Aorta (tissue), 5 donors: ENCODE measurements at places on chromosomes 12 and 14. TPM values are rescaled to one million over a fixed set of nuclear protein-coding genes. Genes with fewer than 3 reads are reported as not detected.

DNA sequence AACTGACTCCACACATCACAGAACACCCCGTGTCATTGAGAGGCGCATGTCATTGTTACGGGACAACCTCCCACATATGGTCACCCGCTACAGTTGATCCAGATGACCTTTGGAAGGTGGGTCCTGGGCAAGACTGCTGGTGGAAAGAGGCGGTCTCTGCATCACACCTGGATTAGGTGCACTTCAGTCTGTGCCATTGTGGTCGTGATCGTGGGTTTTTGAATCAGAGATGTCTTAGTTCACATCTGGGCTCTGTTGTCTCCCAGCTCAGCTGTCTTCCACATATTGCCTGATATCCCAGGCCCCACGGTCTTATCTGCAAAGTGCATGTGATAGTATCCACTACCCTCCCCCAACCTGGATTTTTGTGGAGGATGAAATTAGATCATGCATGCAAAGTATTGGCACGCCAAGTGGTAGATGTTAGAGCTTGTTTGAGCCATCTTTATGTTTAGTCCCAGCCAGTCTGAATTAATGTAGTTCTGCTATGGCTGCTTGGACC is 208.7 kb upstream of the FOXN3 start:
- DNase-seq = no peak

SLC25A21 gene
- total RNA-seq = 0.65 TPM

PZP gene
- 0.29 TPM for total RNA-seq

FSCB gene
- total RNA-seq = not detected

DNA sequence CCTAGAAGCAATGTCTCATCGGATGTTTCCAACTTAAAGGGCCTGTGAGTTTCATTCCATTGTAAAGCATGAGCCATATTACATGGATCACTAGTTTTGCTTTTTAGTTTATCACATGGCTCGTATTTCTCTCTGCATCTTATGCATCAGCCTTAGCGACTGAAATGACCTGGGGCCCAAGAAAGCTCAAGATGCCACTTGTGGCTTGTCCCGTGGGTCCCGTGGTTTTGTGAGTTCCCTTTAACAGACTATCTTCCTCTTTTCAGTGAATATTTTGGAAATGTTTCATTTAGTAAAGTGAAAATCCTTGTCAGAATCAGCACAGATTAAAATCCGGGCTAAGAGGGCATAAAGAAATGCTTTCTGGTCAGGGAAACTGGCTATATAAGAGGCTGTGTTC is 86.2 kb upstream of the PPM1H start:
- DNase-seq = no peak

DNA sequence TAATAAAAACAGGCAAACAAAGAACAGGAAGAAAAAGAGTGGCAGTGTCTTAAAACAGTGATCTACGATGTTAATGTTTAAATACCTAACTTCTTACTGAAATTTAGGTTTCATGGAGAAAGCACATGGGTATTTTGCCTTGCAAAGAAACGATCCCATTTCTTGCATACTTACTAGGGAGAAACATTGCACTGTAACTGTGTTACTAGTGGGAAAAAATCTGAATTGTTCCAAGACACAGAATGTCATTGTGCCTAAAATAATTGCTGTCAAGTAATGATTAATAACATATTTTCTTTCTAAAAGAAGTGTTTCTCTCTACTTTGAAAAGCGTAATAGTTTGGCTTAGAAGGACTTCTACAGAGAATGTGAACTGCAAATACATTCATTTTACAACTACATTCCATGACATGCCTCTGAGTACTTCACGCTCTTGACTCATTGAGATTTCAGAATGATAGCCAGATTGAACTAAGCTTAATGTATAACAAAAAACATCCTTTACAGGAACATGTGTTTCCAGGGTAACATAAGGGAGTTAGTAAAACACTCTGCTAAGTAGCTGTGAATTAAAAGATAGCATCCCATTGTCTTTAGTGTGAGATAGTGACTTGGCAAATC is 256.2 kb upstream of the CPNE8 start:
- no peak for DNase-seq

SIX4 gene
- 6.0 TPM for total RNA-seq

LALBA gene
- not detected for total RNA-seq

GALNT8 gene
- total RNA-seq = 4.7 TPM

- peak; percentile 86 for DNase-seq
These were observed 721 bp downstream of the CABP1 start for GRCh38 chr12:120640861-120641833.

- DNase-seq = peak; percentile 81
These were observed 1.8 kb downstream of the MARCHF9 start for GRCh38 chr12:57756406-57757341.

DNA sequence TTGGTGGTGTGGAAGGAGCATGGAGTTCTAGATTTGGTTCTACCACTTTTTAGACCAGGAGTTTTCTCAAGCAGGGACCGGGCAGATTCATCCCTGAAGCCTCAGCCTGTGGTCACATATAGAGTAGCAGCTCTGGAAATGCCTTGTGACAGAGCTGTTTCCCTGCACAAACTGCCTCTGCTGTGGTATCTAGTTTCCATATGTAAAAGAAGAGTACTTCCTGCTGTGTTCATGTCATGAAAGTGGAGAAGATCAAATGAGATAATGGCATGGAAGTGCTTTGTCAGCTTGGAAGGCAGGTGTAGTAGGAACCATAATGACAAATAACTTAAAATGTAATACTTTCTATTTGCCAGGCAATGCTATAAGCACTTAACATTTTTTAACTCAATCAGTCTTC is 26.1 kb downstream of the OTUB2 start:
- no peak for DNase-seq

LAG3 gene
- total RNA-seq = 1.2 TPM

KLRF1 gene
- total RNA-seq = 0.36 TPM

- peak; percentile 77 for DNase-seq
These were observed 520 bp downstream of the CSRP2 start for GRCh38 chr12:76878099-76878898.

- no peak for DNase-seq
These were observed 129.9 kb downstream of the NTF3 start for GRCh38 chr12:5561846-5562245.

CDCA3 gene
- 2.1 TPM for total RNA-seq

EIF2B1 gene
- total RNA-seq = 34.9 TPM

GRCh38 chr12:112149596-112149995 is 24.2 kb downstream of the TRAFD1 start:
- DNase-seq = peak; percentile 22

- no peak for DNase-seq
These were observed 102.4 kb downstream of the VCPKMT start for GRCh38 chr14:50013934-50014333.

- no peak for DNase-seq
These were observed 6.4 kb upstream of the DTX1 start for GRCh38 chr12:113049976-113050742.

DNA sequence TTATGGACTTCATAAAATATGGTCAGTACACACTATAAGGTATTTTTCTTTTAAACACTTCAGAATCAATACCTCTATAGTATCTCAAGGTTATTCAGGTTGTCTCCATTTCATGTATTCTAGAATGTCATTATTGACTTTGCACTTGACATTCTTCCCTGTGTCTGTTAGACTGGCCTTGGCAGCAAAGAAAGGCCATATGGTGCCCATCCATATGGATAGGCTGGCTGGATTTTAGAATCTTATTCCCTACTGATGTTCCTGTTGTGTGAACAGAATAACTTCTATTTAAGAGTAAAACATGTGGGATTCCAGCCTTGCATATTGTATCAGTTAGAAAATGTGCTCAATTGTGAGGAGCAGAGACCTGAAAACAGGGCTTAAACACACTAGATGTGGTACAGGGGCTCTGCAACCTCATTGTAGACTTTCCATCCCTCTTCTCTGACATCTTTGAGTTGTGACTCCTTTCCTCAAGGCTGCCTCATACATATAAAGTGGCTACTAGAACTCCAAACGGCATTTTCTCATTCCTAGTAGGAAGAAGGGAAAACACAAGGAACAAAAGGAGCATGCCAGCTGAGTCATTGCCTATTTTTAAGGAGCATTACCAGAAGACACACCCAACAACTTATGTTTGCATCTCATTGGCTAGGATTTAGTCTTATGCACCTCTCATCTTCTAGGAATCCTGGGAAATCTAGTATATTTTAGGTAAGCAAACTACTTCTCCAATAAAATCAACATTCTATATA is 221.2 kb upstream of the TMPO start:
- no peak for DNase-seq

GRCh38 chr12:69515394-69515930 is 45.3 kb downstream of the FRS2 start:
- no peak for DNase-seq

GUCY2C gene
- total RNA-seq = not detected

POC1B gene
- total RNA-seq = 21.2 TPM

TTC8 gene
- 14.1 TPM for total RNA-seq

GRCh38 chr14:95577067-95577800 is 42.4 kb downstream of the GLRX5 start:
- DNase-seq = no peak

A2M gene
- 2,389 TPM for total RNA-seq

GRCh38 chr14:106872611-106873446 is 1346.4 kb downstream of the TMEM121 start:
- DNase-seq = no peak

ALKBH2 gene
- total RNA-seq = 11.0 TPM

MUCL1 gene
- not detected for total RNA-seq

- DNase-seq = no peak
These were observed 36.2 kb upstream of the SOCS2 start for GRCh38 chr12:93536111-93536765.

CPNE6 gene
- total RNA-seq = 0.71 TPM

RILPL1 gene
- total RNA-seq = 33.3 TPM

DNA sequence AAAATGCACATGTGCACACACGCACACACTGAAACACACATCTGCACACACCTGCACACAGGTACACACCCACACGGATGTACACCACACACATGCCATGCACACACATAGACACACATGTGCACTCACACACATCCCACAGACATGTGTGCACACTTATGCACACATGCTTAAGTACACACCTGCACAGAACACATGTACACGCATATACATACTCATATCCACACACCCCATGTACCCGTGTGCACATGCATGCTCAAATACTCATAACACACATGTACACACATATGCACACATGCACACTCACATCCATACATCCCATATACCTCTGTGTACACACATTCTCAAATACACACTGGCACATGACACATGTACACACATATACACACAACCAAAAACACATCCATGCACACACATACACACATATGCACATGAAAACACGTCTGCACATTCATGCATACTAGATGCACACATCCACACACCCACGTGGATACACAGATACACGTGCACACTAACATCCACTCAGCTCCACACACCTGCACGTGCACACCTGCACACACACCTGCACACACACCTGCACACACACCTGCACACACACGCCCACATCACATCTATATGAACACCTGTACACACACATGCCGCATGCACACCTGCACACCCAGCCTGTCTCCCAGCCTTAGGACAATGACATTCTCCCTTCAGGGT is 336.7 kb downstream of the ADGRD1 start:
- no peak for DNase-seq

- DNase-seq = no peak
These were observed 16.3 kb downstream of the SMCO2 start for GRCh38 chr12:27462851-27463250.

THTPA gene
- 13.7 TPM for total RNA-seq

- DNase-seq = no peak
These were observed 137.6 kb upstream of the TBX3 start for GRCh38 chr12:114821570-114821969.

DNA sequence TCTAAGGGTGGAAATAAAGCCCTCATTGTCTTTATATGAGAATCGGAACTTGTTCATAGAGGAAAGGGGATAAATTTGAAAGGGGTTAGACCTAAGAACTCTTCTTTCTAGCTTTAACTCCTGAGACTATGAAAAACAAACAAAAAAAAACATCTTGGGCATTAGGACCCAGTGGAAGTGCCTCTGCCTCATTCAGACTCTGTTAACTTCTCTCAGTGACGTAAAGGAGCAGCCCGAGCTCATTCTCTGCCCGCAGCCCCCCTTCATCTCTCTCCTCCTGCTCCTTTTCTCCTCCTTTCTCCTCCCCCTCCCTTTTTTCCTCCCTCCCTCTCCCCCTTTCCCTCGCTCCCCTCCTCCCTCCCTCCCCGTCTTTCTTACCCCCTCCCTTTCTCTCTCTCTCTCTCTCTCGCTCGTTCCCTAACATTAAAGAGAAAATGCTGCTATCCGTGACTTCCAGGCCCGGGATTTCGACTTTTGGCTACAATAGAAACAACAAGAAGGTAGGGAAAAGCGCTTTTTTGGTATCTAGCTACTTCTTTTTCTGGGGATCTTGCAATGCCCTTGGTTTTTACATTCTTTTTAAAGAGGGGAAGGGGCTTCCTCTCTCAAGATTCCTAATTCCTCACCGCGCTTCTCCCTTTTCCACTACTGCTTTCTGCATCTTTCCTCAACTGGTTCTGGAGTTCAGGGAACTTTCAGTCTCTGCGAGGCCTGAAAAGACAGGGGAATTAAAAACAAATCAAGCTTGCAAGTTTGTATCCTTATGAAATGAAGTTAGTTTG is at the start of gene RBMS2:
RBMS2 (plus strand) TSS at position 231 of the 782 bp plus-strand sequence; CDS start at position 435, 204 bp downstream.
- DNase-seq = peak; percentile 88

SLC5A8 gene
- total RNA-seq = not detected

TMCC3 gene
- total RNA-seq = 16.8 TPM

KLRG1 gene
- 4.1 TPM for total RNA-seq

- no peak for DNase-seq
These were observed 133.4 kb downstream of the KICS2 start for GRCh38 chr12:64088431-64089349.

GRCh38 chr14:101469382-101470247 is 91.7 kb upstream of the DIO3 start:
- DNase-seq = no peak

KRT3 gene
- not detected for total RNA-seq

DNA sequence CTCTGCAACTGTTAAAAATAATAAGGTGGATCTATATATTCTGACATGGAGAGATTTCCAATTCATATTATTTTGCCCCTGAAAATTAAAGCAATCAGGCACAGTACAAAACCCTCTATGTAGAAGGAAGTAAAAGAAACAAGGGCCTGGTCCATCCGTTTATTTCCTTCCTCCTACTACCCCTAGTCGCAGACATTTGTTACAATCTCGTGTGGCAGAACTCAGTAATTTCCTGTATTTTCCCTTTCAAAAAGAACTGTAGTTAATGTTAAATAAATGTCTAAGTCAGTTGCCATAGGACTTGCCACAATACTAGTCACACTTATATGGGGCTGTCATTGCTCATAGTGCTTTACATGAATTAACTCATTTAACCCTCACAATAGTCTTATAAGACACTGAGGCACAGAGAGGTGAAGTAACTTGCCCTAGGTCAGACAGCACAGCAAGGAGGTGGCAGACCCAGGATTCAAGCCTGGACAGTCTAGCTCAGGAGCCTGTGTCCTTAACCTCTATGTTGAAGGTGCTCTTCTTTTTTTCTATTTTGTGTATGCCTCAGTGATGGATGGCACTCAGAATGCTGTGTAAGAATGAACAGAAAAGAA is 24.2 kb downstream of the NINJ2 start:
- DNase-seq = no peak

GRCh38 chr14:38238878-38239277 is 17.0 kb downstream of the CLEC14A start:
- no peak for DNase-seq

GRCh38 chr12:51013441-51013840 is 12.7 kb downstream of the SLC11A2 start:
- no peak for DNase-seq
